ENCODE measurements at places on chromosomes 13 and 19.

DNA sequence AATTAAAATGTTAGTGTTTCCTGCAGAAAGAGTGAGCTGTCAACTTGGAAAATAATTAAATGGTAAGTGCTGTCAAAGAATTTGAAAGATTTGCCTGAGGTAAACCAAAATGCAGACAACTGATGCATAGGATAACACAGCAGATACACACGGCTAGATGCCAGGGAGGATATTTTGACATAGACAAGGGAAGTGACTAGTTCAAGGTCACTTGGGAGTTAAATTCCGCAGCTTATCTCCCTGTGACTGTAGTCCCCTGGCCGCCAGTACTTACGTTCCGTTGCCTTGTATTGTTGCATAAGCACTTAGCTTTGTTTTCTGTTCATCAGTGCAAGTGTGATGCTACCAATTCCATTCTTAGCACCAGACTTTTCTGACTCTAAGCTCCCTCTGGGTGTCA lies 247.3 kb upstream of the MAB21L1 start:
- DNase-seq = no peak

DNA sequence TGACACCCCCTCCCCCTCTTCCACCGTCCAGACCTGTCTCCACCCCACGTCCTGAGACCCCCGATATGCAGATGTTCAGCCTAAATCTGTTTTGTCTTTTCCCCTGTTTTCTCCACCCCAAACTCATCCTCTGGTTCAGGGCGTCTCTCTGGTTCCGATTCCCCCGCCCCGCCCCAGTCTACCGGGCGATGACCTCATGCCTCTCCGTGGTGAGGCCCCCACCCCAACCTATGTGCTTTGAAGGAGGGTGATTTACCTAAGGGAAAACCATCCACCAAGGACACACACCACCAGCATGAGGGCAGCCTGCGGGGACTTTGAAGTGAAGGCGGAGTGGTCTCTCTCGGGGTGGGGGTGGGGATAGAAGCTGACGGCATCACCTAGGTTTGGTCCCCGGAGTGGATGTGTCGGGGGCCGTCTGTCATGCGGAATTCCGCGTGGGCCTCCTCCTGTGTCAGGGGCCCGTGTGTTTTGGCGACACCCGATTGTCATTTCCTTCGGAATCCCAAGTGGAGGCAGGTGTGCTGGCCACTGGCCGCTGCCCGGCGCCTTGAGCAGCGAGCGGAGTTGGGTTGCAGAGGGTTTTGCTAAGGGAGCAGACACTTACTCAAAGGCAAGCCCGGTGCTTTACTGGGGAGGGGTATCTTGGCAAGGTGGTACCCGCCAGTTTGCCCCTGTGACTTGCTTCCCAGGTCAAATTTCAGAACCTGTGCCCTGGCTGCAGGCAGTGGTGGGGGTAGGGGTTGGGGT lies 1.4 kb downstream of the FZR1 start:
- DNase-seq = peak; percentile 47

DNA sequence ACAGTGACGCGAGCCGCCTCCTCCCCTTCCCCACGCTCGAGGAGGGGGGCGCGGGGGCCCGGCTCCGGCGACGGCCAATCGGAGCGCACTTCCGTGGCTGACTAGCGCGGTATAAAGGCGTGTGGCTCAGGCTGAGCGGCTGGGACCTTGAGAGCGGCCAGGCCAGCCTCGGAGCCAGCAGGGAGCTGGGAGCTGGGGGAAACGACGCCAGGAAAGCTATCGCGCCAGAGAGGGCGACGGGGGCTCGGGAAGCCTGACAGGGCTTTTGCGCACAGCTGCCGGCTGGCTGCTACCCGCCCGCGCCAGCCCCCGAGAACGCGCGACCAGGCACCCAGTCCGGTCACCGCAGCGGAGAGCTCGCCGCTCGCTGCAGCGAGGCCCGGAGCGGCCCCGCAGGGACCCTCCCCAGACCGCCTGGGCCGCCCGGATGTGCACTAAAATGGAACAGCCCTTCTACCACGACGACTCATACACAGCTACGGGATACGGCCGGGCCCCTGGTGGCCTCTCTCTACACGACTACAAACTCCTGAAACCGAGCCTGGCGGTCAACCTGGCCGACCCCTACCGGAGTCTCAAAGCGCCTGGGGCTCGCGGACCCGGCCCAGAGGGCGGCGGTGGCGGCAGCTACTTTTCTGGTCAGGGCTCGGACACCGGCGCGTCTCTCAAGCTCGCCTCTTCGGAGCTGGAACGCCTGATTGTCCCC lies at the start of gene JUNB:
TSS of gene JUNB (plus strand) at position 142 of the 706 bp plus-strand sequence. CDS start at position 428, 286 bp downstream.
- DNase-seq = peak; percentile 98

GRCh38 chr19:46478356-46478986 lies 7.1 kb upstream of the PNMA8A start:
- DNase-seq = no peak

- no peak for DNase-seq
Measured at GRCh38 chr13:41273831-41274441, 10.6 kb upstream of the MTRF1 start.

GRCh38 chr19:43687660-43687997 lies 17.7 kb upstream of the PLAUR start:
- DNase-seq = no peak

- DNase-seq = no peak
Measured at GRCh38 chr13:63288576-63288975, 1872.9 kb upstream of the PCDH20 start.

GRCh38 chr13:40252241-40252640 lies 414.2 kb downstream of the FOXO1 start:
- no peak for DNase-seq

- no peak for DNase-seq
Measured at GRCh38 chr13:98504371-98504963, 72.4 kb downstream of the STK24 start.

DNA sequence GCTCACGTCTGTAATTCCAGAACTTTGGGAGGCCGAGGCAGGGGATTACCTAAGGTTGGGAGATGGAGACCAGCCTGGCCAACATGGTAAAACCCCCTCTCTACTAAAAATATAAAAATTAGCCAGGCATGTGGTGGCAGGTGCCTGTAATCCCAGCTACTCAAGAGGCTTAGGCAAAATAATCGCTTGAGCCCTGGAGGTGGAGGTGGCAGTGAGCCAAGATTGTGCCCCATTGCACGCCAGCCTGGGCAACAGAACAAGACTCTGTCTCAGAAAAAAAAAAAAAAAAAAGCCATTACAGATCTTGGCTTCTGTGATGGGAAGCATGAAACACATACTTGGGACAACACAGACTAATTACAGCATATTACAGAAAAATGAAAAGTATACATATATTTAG lies 1404.5 kb upstream of the SPRY2 start:
- no peak for DNase-seq

DNA sequence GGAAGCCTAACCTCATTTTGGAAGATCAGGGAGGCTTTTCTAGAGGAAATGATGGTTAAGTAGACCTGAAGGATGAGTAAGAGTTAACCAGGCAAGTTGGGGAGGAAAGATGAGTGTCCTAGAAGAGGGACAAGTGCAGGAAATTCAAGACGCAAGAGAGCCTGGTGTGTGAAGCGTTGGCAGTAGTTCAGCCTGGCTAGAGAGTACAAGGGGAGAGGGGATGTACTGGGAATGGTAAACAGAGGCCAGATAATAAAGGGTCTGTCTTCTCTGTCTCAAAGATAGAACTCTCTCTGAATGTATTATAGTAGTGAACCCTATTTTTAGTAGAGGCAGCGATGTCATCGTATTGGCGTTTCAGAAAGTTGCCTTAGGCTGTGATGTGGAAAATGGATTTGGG lies 9.7 kb downstream of the DPY19L3 start:
- no peak for DNase-seq

DNA sequence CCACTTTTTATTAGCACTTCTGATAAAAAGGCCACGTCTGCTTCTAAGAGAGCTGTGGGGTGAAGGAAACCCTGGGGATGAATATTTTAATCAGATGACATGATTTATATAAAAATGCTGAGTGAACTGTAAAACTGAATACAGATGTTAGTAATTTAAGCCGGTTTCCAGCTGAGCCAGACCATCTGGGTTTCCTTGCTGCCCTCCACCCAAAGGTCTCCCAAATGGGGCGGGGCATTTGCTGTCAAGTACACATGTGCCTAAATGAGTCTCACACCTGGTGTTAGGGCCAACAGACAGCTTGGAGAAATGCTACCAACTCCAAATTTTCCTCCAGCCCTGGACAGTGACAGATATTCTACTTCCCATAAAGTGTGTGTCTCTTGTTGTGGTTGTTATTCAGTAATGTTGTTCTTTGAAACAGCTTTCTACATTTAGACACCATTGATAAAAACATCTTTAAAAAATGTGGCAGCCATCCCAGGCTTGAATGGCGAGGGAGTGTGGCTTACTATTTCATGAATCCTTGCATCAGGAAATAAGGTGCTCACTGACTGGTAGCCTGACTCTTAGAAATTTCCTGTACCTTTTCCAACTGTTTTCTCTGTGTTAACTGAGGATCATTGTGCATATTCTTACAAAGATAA lies 350.4 kb downstream of the MTUS2 start:
- no peak for DNase-seq

GRCh38 chr13:30928978-30929377 lies 3.5 kb upstream of the TEX26 start:
- no peak for DNase-seq

DNA sequence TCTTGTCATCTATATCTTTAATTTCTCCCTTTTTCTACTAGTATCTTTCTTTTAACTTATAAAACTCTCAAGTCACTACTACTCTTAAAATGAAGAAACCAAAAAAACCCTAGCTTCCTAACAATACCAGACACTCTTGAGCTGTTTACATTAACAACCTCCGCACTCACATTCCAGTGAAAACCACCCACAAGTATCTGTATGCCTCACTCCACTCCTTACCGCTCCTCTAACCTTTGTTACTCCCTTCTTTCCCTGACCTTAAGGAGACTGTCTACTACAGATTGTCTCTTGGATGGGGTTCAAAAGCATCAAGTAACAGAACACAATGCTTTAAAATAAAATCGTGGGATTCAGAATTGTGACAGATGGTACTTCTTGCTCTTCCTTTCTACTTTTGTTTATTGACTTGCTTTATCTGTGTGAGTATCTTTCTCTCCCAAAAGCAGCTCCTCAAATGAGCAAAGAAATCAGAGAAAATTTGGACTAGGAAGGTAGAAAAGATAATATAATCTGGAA lies 110.0 kb upstream of the FBXL3 start:
- DNase-seq = no peak

DNA sequence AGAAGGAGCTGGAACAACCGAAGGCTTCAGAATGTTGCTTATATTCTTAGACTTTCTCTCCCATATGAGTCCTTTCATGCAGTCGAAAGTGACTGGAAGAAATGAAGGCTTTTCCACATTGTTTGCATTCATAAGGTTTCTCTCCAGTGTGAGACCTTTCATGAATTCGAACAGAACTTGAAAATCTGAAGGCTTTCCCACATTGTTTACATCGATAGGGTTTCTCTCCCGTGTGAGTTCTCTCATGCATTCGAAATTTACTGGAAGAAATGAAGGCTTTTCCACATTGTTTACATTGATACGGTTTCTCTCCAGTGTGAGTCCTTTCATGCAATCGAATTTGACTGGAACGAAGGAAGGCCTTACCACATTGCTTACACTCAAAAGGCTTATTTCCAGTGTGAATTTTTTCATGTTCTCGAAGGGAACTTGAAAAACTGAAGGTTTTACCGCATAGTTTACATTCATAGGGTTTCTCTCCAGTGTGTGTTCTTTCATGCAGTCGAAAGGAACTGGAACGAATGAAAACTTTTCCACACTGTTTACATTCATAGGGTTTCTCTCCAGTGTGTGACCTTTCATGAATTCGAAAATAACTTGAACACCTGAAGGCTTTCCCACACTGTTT lies 21.5 kb downstream of the ZNF14 start:
- no peak for DNase-seq

- no peak for DNase-seq
Measured at GRCh38 chr19:40395956-40396355, 6.0 kb upstream of the HIPK4 start.

- DNase-seq = no peak
Measured at GRCh38 chr13:50911081-50911631, 1.6 kb downstream of the RNASEH2B start.

DNA sequence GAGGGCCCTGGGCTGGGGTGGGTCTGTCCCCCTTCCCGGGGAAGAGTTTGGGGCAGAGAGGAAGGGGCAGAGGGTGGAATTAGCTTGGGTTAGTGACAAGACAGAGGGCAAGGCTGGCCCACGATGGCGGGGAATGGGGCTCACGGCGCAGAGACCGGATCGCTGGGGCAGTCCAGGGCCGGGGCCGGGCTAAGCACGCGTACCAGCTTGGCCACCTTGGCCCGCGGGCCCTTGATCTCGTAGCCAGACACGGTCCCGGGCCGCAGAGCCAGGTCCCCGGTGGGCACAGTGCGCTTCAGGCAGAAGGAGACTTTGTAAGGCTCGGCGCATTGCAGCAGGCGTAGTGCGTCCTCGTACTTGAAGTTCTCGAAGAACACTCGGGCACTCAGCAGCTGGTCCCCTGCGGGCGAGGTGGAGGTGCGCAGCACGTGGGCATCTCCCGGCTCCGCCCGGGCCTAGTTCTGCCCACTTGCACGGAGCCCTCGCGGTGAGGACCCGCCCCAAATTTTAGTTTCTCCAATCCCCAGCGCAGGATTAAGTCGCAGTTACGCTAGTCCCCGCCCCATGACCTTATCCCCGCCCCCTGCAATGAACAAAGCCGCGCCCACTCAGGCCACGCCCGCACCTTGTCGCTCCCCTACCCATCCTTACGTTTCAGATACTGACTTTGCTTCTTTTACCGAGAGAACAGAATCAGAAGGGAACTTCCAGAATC lies 8.6 kb upstream of the HIPK4 start:
- peak; percentile 50 for DNase-seq

DNA sequence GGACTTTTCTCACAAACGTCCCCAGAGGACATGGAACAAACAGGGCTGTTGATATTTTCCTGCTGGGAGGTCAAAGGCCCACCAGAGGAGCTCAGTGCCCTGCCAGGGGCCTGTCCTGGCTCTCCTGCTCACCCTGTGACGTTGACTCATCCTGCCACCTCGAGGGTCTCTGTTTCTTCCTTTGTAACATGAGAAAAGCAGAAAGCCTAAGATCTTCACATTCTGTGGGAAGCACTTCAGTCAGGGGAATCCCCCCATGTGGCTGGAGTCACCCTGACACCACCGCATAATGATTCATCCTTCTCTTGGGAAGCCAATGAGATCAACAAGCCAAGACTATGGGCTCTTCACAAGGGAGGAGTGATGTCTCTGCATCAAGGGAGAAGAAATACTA lies 147.9 kb downstream of the KATNAL1 start:
- DNase-seq = peak; percentile 36

Data from activated CD4-positive, alpha-beta T cell treated with anti-CD3 and anti-CD28 coated beads for 4 hours (primary cell).